ENCODE measurements at places on chromosomes 7 and 10.

DNA sequence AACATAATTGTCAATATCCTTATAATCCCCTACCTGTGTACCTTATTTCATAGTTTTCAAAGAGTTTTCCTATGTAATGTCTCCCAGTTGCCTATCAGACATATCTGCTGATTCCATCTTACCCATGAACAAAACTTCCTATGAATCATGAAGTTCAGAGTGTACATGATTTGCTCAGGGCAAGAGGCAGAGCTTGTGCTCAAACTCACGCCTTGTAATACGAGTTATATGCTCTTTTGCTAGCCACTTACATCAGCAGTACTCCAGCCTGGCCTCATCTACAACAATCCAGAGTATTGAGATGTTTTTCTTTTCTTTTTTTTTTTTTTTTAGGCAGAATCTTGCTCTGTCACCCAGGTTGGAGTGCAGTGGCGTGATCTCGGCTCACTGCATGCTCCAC, 11.8 kb downstream of the PKD2L1 start:
- no peak for DNase-seq

DNA sequence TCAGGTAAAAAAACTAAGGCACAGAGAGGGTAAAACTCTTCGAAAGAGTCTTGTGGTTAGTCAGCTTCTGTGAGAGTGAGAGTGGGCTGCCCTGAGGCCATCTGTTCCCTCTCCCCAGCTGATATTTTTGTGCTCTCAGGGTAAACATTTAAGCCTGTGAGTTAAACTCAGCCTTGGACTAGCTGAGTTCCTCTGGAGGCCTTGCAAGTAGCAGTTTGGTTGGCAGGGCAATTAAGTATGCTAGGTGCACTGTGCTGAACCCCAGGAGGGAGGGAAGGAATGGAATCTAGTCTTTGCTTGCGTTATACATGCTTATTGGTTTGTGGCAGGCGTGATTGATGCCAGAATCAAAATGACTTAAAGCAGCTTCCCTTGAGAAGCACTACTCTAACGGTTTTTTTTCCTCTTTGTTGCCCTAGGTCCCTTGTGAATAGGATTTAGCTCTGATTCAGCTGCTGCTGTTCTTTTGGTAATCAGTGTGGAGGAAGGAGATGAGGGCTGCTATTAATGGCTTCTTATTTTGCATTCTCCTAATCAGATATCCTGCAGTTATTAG, 140.2 kb downstream of the AUTS2 start:
- DNase-seq, result no peak

DNA sequence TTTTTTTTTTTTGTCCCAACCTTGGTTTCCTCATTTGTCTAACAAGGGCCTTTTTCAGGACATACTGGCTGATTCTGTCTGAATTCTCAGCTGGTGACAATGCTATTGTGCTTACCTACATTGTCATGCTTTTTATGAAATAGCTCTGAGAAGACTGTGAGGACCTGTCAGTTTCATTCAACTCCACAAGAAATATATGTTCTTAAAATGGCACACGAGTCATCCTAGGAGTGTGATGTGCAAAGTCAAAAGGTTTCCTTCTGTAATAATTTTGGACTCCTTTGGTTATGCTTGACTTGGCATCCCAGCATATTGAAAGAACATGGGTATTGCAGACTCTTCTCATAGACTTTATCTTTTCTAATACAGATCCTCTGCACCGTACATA, 316.0 kb downstream of the GFRA1 start:
- no peak for DNase-seq

DNA sequence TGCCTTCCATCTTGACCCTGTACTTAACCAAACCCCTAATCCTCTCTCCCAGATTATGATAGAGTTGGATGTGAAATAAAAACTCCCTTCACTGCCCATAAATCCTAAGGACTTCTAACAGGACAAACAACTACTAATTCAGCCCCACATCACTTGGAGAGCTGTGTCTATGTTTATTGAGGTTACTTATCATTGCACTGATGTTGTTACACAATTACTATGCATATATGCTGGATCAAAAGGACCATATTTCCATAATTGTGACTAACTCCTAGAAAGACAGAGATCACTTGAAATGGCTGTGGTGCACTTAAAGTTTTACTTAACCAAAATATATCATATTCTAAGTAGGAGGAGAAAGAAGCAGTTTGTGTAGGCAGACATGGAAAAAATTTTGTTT, 144.9 kb upstream of the AGK start:
- DNase-seq, result no peak

DNA sequence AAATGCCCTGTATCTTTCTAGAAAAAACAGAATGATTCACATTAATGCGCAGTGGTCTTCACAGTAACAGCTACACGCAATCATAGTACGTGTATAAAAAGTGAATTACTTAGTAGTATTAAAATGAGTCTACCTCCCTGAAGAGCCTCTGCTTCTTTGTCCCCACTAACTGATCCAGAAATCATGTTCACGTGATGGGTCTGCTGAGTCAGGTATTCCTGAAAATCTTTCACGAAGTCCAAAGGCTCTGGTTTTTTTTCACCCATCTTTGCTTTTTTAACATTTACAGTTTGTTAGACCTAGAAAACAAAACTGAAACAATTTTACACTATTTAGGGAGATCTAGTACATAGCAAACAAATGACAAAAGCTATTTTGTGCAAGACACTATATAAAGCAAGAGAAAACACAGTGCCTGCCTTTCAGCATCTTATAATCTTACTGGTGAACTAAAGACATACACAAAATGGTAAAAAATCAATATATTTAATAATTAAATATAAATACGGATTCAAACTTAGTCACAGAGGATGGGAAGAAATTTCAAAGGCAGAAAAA, 10.2 kb downstream of the IKZF5 start:
- no peak for DNase-seq

- no peak for DNase-seq
Observed at GRCh38 chr10:58331646-58332045, 3.2 kb upstream of the UBE2D1 start.

DNA sequence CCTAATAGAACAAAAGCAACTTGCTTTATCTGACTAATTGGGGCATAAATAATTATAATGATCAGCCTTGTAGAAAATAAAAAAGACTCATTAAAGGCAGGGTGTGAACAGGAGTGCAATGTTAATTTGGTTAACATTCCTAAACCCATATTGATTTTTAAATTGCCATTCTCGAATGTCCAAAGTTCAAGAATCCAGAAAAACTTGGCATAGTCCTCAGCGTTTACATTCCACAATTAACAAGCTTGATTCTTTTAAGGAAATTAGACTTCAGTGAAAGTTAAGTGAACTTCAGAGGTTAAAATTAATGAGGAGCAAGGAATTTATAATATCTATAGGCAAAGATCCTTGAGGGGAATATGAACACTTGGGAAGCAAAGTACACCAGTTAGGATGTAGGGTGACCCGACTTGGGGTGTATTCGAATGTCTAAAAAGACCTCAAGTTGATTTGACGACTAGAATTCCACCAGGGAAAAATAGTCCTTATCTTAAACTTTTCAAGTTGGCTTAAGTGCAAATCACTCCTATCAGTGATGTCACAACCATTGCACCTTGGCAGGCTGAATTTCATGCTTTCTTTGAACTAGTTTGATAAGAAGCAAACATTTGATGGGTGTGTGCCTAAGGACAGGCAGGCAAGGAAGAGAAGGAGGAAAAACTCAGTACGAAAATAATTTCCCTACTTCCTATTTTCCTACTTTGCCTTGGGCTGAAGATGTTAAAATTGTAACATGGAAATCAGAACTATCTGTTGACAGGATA, 830.4 kb upstream of the COBL start:
- DNase-seq, result no peak

GRCh38 chr10:71973777-71974488, 9.7 kb downstream of the CHST3 start:
- DNase-seq, result no peak

All from iPS DF 6.9 (cell line).